ENCODE measurements at places on chromosomes 1 and 21.

DNA sequence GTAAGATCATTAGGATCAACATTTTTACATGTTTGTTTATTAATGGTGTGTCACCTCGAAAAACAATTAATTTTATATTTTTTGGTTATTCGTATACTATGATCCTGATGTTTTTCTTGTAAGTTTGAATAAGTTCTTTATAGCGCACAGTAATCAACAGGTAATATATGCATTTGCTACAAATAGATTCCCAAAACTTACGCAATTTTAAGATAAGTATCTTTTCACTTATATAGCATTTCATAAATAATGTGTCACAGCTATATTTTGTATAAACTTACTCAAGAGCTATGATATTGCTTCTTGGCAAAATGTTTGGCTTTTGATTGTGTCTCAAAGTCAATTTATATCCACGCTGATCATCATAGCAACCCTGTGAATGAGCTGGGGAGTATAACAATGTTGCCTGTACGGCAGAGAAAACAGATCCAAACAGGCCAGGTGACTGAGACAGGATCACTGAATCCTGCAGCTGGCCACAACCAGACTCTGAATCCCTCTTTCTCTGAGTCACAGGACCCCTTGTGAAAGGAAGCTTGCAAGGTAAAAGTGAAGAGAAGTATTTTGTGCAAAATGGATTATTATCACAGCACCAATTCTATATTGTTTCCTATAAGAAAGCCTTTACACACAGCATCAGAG, 48.6 kb downstream of the GNG12 start:
- no peak for DNase-seq

GRCh38 chr21:44511219-44511937, 28.6 kb downstream of the KRTAP10-1 start:
- no peak for DNase-seq

DNA sequence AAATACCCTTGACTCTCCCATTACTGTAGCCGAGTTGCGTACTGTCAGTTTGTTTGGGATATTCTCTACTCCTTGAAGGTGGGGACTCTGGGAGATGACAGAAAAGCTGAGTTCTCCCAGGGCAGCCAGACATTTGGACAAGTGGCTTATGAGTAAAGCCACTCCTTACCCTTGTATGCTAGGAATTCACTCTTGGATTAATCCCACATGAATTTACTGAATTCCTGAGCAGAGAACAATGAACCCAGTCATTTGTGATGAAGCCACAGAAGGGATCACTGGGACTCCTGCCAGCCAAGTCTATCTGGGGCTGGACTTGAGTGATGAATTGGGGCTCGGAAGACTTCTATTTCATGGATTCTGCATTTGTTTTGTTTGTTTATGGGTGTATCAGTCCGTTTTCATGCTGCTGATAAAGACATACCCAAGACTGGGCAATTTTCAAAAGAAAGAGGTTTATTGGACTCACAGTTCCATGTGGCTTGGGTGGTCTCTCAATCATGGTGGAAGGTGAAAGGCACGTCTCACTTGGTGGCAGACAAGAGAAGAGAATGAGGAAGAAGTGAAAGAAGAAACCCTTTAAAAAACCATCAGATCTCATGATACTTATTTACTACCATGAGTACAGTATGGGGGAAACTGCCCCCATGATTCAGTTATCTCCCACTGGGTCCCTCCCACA, 25.1 kb downstream of the C1orf116 start:
- DNase-seq: no peak

DNA sequence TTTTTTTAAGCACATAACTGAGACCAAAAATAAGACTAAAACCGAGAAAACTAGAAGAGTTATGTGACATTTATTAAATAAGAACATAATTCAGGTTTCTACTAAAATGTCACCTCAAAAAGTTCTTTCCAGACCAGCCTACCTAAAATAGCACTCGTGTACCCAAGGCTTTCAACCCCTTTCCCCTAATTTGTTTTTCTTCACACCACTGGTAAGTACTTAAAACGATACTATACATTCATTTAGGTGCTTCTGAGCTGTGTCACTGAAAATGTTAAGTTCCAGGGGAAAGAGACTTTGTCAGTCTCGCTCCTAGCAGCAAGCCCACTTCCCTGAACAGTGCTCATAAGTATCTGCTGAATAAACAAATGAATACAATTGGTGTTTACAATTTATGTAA, 6.8 kb downstream of the RRAGC start:
- DNase-seq: no peak

DNA sequence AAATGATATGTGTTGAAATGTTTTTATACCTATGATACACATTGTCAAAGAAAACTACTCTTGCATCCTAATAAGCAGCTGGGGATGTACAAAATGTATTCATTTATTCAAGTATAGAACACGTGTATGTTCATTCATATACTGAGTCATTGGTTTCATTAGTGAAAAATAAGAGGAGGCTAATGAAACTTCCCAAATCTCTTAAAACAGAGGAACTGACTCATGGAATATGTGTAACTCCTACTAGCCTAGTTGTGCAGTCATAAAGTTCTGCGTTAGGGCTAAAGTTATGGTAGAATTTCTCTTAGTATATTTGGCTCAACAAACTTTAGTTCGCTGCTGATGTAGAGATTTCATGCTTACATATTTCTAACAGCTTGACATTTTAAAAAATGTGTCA, 441.6 kb downstream of the NCAM2 start:
- no peak for DNase-seq

GRCh38 chr1:44941424-44942324, 44.7 kb downstream of the EIF2B3 start:
- no peak for DNase-seq

DNA sequence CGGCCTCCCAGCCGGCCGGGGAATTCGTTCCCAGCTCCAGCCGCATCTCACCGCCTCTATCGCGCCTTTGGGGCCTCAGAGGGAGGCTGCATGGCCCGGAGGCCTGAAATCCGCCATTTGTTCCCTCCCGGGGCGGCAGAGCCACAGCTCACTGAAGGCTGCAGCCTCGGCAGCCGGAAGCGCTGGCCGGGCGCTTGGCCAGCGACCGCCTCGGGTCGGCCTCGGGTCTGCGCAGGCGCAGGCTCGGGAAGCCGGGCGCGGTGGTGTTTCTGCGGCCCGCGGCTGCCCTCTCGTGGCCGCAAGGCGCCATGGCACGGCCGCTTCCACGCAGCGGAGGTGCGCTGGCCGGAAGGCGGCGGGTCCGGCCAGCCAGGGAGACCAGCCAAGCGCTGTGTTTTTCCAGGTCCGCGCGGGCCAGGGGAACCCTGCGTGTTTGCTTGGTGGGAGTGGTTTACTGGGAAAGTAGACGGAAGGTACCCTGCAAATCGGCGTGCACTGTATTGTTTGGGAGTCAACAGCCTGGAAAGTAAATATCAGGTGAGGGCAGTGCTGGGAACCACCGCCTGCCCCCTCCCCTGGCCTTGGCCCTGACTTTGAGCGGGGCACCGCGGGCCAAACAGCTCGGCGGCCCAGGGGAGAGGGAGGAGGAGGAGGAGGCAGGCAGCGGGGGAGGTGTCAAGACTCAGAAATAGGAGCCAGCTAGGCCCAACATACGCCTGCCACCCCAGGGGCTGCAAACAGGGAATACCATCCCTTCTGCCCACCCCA, 52.7 kb upstream of the CD34 start:
- peak; percentile 68 for DNase-seq

- no peak for DNase-seq
These were observed at the start of gene TFF2 for GRCh38 chr21:42350927-42351426. TSS of gene TFF2 (minus strand) at chr21:42350994. CDS start at chr21:42350957, 37 bp downstream.

DNA sequence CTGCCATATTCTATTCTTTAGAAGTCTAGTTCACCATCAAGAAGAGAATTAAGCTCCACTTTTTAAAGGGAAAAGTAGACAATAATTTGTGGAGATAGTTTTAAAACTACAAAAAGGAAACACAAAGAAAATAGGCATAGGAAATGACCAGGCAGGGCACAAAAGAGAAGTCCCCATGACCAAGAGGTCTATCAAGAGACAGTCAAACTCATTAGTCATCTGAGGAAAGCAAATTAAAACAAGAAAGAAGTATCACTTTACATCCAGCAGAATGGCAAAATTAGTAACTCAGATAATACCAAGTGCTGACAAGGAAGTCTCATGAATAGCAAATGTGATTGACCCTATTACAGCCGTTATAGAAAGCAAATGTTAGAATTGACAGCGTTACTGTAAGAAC, 243.7 kb upstream of the SNX7 start:
- DNase-seq: no peak

- DNase-seq: no peak
These were observed at the start of gene CHIA for GRCh38 chr1:111290630-111291029. TSS of gene CHIA (plus strand) at chr1:111290851. CDS start at chr1:111310468, 19,617 bp downstream.

DNA sequence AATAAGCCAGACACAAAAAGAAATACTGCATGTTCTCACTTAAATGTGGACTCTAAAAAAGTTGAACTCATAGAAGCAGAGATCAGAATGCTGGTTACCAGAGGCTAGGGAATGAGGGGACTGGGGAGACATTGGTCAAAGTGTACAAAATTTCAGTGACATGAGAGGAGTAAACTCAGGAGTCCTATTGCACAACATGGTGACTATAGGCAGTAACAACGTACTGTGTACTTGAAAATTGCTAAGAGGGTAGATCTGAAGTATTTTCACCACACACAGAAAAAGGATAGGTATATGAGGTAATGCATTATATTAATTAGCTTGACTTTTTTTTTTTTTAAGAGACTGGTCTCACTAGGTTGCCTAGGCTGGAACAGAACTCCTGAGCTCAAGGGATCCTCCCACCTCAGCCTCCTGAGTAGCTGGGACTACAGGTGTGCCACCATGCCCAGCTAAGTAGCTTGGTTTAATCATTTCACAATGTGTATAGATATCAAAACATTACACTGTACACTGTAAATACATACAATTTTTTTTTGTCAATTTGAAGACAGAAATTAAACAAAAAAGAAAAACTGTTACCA, 7.4 kb downstream of the ZNF496 start:
- no peak for DNase-seq

- no peak for DNase-seq
These were observed 21.5 kb downstream of the FOXD2 start for GRCh38 chr1:47459253-47459788.

DNA sequence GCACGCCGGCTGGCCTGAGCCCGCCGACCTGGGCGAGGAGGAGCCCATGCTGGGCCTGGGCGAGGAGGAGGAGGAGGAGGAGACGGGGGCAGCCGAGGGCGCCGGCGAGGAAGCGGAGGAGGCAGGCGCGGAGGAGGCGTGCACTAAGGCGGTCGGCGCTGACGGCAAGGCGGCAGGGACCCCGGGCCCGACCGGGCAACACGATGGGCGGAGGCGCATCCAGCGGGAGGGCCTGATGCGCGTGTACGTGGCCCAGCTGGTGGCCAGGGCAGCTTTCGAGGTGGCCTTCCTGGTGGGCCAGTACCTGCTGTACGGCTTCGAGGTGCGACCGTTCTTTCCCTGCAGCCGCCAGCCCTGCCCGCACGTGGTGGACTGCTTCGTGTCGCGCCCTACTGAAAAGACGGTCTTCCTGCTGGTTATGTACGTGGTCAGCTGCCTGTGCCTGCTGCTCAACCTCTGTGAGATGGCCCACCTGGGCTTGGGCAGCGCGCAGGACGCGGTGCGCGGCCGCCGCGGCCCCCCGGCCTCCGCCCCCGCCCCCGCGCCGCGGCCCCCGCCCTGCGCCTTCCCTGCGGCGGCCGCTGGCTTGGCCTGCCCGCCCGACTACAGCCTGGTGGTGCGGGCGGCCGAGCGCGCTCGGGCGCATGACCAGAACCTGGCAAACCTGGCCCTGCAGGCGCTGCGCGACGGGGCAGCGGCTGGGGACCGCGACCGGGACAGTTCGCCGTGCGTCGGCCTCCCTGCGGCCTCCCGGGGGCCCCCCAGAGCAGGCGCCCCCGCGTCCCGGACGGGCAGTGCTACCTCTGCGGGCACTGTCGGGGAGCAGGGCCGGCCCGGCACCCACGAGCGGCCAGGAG, 7.2 kb upstream of the IBA57 start:
- no peak for DNase-seq

GRCh38 chr1:240423246-240423924, 188.6 kb downstream of the GREM2 start:
- no peak for DNase-seq

GRCh38 chr1:243494741-243495431, 239.0 kb downstream of the SDCCAG8 start:
- DNase-seq: no peak

GRCh38 chr1:239566074-239566473, 179.7 kb downstream of the CHRM3 start:
- DNase-seq: no peak

DNA sequence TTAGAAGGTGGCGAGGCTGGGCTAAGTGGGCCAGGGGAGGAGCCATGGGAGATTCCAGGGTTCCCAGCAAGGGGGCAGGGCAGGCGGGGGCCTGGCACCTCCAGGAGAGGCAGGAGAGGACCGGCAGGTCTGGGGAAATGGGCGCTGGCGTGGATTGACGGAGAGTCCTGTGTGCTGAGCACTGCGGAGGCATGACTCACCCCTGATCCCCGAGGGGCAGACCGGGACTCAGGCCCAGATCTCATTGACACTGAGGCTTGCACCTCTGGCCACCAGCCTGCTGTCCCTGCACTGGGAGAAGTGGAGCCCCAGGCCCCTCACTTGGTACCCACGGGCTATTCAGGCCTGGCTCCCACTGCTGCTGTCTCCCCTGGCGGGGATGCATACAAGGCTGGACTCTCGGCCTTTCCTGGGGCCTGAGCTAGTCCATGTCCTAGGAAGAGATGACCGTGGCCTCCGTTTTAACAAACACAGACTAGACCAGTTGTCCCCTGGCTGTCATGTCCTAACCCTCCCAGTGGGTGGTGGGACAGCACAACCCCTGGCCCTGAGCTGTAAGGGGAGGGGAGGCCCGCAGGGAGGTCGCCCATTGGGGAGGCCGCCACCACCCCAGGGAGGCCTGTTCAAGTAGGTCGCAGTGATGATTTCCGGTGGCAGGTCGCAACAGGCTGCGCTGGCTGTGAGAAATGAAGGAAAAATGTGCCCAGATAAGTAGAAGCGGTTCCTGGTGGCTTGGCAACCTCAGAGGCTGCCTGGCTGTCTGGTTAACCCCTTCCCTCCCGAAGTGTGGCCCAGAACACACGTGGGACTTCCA, 39.7 kb downstream of the RIPK4 start:
- DNase-seq: no peak

- no peak for DNase-seq
These were observed 5.8 kb downstream of the DCAF8 start for GRCh38 chr1:160256396-160257046.

- DNase-seq: no peak
These were observed 4.8 kb downstream of the RBM34 start for GRCh38 chr1:235156265-235156664.

- DNase-seq: no peak
These were observed 96.9 kb downstream of the GRIK3 start for GRCh38 chr1:36937371-36937770.

GRCh38 chr1:153805886-153806719, 30.9 kb downstream of the SLC27A3 start:
- no peak for DNase-seq

DNA sequence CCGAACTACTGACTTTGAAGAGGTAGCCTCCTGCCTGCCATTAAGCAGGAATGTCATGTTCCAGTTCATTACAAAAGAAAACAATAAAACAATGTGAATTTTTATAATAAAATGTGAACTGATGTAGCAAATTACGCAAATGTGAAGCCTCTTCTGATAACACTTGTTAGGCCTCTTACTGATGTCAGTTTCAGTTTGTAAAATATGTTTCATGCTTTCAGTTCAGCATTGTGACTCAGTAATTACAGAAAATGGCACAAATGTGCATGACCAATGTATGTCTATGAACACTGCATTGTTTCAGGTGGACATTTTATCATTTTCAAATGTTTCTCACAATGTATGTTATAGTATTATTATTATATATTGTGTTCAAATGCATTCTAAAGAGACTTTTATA, 159.8 kb upstream of the SGIP1 start:
- DNase-seq: no peak

GRCh38 chr1:231322880-231323530, 14.6 kb downstream of the EXOC8 start:
- DNase-seq: no peak
